Activated naive CD8-positive, alpha-beta T cell treated with anti-CD3 and anti-CD28 coated beads for 36 hours (primary cell): ENCODE measurements at places on chromosomes 5 and 9.

DNA sequence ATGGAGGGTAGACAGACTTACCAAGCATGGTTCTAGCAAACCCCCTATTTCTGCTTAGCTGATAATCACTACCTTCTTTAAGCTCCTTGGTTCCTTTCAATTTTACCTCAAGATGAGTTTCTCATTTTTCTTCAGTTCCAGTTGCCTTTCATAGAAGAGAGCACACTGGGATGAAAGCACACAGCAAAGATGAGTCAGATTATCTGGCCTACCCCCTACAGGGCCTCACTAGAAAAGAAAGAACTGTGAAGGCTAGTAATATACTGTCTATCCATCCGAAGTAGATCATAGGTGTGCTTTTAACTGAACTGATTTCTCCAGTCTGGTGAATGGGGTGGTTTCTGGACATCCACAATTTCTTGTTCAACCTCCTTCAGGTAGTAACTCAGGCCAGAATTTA lies 122.5 kb downstream of the TRPM3 start:
- DNase-seq: no peak

- no peak for DNase-seq
Observed at GRCh38 chr9:15010581-15010980, 100.4 kb upstream of the FREM1 start.

DNA sequence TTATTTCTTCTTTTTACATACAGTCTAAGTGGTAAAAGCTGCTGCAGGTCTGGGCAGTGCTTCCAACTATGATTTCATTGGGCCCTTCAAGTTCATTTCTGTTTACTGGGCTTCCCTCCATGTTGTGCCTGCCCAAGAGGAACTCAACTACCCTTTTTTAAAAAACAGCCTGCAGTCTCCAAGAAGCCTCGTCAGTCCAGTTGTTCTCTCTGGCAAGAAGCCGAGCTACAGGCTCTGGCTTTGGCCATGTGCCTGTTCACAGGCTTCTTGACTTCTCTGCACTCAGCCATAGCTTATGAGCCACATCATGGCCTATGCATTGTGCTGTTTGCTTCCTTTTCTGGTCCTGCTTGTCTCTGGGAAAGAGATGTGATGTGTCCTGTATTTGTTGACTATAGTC lies 119.7 kb upstream of the PJA2 start:
- DNase-seq: no peak

DNA sequence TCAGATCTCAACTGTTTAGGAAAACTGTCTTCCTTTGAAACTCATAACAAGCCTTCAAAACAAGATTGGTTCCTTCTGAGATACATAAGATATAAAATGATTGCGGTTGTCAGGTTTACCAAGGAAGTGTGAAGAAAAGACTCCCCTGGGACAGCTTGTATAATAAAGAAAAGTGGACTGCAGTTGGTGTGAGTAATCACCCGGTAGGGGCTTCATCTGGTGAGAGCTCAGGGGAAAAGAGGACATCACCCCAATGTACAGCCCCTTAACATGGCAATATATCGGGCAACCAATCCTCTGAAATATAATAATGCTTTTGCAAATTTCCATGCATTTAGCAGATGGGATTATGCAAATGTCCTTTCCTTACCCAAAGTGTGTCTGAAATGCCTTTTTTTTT lies 216.5 kb upstream of the KLF9 start:
- no peak for DNase-seq

GRCh38 chr5:179906294-179906794 lies 1.4 kb downstream of the TBC1D9B start:
- peak; percentile 10 for DNase-seq

- no peak for DNase-seq
Observed at GRCh38 chr5:61048534-61048933, 103.5 kb downstream of the NDUFAF2 start.

GRCh38 chr9:120186276-120186675 lies 393.7 kb downstream of the CDK5RAP2 start:
- no peak for DNase-seq

DNA sequence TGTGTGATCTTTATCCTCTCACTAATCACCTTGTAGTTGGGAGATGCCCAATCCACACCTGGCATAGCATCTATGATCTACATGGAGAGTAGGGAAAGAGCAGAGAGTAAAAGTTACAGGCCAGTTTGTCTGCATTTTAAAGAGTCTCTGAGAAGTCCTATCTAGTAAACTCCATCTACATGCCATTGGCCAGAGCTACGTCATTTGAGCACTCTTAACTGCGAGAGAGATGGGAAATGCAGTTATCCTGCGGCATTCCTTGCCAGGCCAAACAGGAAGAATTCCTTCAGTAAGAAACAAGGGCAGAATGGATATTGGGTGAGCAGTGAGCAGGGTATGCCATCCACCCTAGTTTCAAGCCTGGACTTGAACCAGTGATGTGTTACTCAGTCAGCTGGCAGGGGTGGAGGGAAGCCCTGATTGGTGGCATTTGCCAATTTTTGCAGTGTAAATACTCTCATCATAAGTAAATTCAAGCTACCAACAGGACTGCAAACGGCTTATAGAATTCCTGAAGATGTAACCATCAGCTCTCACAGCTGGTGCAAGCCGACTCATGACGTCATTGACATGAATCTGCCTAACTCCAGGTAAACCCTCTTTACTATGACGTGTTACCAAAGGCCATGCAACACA lies 156.8 kb upstream of the MSX2 start:
- DNase-seq: no peak

- no peak for DNase-seq
Observed at GRCh38 chr5:159203351-159203750, 6.0 kb downstream of the RNF145 start.

DNA sequence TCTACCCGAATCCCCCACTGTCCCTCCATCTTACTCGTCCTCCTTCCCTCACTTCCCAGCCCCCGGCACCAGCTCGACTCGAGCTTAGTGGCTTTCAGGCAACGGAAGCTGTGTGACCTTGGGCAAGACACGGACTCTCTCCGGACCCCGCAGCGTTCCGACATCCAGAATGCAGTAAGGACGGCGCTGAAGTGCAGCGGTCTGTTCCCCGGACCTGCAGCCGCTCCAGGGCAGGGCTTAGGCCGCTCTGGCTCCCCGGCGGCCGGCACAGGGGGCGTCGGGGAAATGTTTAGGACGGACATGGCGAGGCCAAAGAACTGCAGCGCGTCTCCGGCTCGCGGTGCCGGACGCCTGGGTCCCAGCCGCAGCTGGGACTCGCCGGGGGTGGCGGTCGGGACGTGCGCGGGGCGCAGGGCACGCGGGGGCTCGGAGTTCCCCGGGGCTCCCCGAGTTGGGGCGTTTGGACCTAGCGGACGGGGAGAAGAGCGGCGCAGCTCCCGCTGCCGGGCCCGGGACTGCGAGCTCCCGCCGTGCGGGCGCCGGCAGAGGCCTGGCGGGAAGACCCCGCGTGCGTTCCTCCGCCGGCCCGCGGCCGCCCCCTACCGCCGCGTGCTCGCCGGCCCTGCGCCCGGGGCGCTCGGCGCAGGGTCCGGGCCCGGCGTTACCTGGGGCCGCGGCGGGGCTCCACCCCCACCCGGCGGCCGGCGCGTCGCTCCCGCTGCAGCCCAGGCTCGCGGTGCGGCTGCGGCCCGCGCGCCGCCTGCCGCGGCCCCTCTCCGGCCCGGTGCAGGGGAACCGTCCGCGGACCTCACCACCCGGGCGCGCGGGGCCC lies 5.6 kb upstream of the RNF44 start:
- peak; percentile 55 for DNase-seq

- no peak for DNase-seq
Observed at GRCh38 chr5:140327589-140327988, 18.8 kb downstream of the HBEGF start.

GRCh38 chr5:95374061-95374460 lies 17.1 kb upstream of the FAM81B start:
- DNase-seq: no peak

DNA sequence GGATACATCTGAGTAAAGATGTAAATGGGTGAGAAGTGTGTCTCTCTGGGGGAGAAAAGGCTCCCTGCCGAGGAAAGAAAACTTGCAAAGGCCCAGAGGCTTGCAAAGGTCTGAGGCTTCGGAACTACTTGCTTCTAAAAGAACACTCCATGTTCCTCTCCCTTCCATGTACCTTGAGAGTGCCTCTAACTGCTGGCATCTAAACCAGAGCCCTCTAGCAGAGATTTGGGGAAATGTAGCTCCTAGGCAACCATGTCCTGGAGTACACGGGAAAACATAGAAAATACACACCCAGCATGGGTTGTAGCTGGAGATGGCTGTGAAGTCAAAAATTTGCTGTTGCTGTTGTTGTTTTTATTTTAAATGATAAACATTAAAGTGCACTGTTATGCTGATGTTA lies 151.6 kb downstream of the SYK start:
- no peak for DNase-seq

DNA sequence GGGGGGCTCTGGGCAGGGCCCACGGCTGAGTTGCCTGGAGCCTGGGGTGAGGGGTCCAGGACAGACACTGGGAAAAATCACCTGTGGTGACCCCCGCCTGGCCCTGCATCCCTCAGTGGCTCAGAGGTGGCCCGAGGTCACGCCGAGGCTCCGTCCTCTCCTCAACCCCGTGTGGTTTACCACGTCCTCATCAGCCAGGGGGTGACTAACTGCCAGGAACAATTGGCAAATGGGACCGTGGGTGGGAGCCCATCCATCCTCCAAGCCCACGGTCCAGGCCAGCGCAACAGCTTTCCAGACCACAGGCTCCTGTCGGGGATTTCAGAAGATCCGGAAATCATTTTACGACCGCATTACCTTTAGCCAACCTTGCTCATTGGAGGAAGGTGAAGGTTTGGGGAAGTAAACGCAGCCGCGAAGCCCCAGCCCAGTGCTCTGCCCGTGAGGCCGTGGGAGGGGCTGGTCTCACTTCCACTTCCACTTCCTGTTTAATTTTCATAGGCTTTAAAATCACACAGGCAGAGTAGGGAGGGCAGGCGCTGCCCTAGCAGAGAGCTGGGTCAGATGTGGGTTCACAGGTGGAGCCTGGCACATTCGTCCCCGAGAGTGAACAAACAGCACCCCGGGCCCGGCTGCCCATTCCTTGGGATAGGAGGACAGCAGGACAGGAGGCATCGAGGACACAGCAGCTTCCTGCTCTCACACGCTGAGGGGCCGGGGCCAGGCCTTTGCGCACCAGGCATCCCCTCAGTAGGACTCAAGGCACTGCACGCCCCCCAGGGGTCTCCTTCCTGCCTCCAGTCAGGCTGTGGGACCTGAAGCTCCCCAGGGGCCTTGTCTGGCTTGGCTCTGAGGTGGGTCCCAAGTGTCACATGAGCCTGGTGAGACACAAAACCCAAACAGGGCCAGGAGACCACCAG lies 19.8 kb upstream of the SLC9A3 start:
- peak; percentile 64 for DNase-seq

DNA sequence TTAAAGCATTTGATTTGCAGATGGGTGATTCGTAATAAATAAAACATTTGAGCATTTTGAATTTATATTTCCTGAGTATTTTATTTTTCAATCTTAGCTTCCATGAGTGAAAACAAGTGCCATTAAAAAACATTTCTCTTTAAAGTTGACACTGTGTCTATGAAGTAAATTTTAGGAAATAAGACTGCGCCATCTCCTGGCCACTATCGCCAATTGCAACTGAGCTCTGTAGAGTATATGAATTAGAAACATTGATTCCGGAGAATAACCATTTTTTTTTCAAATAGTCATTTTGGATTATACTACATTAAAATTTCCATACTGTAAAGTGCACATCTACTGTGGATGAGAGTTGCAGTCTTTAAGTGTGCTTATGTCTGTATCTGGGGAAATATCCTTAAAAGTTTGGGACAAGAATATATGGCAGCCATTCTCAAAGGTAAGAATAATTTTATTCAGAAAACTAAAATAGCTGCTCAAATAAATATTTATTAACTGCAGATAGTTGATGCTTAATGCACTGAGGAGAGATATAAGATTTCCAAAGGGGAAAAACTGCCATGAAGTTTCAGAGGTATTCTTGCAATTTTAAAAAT lies 5.9 kb downstream of the DMRTA1 start:
- DNase-seq: peak; percentile 26

DNA sequence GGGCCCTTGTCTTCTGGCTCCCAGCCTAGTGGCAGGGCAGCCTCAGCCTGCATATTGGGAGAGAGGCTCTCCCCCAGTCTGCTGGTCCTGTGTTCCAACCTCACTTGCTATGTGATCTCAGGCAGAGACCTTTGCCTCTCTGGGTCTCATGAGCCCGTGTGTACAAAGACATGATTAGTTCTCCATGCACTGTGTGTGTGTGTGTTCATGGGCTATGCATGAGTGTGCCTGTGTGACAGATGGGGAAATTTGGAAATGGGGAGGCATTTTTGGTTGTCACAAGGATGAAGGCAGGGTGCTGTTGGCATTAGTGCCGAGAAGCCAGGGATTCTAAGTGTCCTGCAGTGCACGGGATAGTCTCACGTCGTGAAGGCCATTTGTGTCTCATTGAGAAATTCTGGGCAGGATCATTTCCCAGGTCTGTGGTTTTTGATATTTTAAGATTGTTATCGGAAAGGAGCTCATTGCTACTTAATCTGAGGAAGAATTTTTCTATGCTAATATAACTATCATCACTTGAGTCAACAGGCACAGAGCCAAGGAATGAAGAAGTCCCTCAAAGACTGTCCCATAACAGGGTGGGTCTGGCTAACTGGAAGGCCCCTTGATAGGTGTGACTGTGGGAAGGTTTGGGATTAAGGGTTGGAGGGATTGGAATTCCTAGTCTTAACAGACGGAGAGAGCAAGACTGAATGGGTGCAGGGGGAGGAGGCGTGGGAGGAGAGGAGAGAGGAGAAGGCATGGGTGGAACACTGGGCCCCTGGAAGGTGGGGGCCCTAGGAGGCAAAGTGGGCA lies 168.5 kb downstream of the RGS3 start:
- DNase-seq: no peak

- no peak for DNase-seq
Observed at GRCh38 chr5:4348919-4349318, 753.3 kb downstream of the IRX1 start.

DNA sequence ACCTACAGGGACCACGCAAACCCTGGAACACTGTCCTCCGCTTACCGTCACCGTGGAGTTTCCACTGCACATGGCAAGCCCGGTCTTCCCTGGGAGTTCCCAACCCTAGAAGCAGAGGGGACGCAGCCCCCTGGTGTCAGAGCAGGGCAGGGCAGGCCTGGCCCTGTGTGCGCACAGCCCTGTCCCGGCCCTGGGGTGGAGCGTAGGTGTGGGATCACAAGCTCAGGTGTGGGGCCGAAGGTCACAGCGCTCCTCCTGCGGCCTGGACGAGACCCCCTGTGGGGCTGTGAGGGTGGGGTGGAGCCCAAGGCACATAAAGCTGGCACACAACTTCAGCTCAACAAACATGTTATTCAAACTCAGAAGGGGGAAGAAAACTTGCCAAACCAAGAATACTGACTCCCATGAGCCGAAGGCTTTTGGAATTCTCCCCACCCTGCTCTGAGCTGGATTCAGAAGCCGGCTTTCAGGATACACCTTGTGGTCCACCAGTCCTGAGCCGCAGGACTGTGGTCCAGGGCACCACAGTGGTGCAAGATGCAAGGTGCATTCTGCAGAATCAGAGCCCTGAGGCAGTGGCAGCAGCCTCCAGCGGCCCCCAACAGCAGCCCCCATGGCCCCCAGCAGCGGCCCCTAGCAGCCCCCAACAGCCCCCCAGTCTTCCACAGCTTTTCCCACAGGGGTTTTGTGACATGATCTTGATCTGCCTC lies 11.8 kb upstream of the EXOC3 start:
- peak; percentile 58 for DNase-seq
